Ammon's horn (tissue), 1 donor: ENCODE measurements at places on chromosomes 2 and 18.
A peak's percentile ranks its signal among the peaks of the same experiment; 100 is the strongest.

DNA sequence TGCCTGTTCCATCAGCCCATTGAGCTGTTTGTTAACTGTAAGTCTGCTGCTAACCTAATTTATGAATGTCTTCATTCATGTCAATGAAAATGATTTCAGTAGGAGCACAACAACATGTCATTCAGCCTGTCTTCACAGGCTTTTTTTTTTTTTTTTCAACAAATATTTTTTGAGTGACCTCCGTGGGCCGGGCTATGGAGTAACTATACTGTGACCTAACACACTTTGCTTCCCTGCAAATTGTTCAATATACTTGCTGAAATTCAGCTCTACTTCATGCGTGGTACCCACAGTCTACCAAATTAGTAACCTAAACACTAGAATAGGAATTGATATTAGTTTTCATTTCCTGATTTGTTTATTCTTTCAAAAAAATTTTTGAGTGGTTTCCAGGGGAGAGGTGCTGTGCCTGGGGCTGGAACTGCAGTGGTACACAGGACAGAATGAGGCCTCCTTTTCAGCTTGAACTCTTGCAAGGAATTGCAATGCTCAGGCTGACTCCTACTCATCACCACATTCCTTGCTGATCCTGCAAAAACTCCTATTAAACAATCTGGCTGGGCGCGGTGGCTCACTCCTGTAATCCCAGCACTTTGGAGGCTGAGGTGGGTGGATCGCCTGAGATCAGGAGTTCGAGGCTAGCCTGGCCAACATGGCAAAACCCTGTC, 87.1 kb downstream of the CDH20 start:
- DNase-seq, result no peak

DNA sequence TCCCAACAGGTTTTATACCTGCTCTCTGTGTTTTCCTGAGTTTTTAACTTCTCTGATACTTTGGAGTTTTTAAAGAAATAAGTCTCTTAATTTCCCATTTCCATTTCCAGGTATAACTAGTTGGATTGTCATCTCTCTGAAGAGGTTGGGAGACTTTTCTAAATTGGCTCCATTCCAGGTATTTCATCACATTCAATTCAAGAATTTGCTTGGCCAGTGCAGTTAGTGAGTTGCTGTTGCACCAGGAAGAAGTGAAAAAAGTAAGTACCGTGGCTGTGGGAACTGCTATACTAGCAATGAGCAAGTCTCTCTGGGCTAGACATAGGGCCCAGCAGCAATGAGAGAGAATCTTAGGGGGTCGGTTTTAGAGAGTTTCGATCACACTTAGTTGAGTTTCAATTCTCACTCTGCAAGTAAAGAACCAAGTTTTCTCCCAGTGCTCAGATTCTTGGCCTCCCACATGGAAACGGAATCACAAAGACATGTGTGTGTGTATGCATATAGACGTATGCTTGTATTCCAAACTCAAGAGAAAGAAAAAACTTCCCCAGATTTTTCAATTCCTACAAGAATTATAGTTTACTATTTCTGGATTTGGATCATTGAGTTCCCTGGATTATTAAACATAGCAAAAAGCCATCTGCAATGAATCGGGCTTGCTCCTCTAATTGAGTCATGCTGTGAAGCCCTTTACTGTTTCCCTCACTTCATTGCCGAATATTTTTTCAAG, 894.4 kb downstream of the BCL11A start:
- no peak for DNase-seq

DNA sequence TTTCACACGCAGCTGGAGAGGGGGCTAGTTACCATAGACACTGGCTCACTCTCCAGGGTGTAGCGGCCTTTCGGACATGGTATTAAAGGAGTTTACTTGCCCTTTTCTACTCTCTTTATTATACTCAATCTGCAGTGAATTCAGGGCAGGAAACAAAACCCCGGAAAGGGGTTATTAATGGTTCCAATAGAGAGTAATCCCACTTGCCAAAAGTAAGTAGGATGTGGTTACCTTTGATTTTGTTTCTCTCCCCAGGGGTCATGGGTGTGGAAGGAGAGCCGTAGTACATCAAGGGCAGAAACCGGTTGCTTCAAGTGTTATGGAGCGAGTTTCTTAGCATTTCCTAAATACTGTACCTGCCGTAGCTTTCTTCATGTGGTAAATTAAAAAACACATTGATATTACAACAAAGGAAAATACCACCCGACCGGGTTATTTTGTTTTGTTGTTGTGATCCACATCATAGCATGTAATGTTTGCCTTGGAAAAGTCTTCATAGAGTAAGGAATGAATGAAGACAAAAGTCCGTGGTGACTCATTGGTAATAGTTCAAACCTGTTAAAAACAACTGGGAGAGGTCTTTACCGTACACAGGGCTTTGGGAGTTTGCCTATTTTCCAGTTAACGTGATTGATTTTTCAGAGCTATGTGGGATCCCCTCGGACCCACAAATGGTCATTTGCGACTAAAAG, 71.5 kb downstream of the SLC4A3 start:
- no peak for DNase-seq

GRCh38 chr2:144267239-144267638, 252.7 kb downstream of the ZEB2 start:
- DNase-seq, result no peak

- DNase-seq, result no peak
Observed at GRCh38 chr2:119827866-119828507, 68.3 kb downstream of the PTPN4 start.

- DNase-seq, result no peak
Observed at GRCh38 chr2:101545950-101546349, 71.0 kb upstream of the RFX8 start.

- DNase-seq, result peak; percentile 18
Observed at GRCh38 chr18:76610933-76611749, 116.1 kb upstream of the ZNF516 start.

DNA sequence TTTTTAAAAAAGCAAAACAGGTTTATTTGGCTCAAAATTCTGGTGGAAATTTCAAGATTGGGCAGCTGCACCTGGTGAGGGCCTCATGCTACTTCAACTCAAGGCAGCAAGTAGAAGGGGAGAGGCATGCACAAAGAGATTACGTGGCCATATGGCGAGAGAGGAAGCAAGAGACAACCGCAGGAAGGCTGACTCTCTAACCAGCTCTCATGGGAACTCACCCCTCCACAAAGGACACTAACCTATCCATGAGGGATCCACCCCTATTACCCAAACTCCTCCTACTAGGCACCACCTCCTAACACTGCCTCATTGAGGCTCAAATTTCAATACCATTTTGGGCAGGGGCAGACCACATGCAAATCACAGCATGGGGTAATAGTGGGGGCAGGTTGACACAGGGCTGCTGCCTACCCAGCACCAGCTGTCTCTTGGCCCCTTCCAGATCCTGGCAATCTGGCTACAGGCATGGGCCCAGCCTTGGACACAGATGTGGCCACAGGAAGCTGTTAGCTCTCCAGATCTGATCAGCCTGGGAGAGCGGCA, 2.0 kb upstream of the CAPN10 start:
- DNase-seq, result no peak

DNA sequence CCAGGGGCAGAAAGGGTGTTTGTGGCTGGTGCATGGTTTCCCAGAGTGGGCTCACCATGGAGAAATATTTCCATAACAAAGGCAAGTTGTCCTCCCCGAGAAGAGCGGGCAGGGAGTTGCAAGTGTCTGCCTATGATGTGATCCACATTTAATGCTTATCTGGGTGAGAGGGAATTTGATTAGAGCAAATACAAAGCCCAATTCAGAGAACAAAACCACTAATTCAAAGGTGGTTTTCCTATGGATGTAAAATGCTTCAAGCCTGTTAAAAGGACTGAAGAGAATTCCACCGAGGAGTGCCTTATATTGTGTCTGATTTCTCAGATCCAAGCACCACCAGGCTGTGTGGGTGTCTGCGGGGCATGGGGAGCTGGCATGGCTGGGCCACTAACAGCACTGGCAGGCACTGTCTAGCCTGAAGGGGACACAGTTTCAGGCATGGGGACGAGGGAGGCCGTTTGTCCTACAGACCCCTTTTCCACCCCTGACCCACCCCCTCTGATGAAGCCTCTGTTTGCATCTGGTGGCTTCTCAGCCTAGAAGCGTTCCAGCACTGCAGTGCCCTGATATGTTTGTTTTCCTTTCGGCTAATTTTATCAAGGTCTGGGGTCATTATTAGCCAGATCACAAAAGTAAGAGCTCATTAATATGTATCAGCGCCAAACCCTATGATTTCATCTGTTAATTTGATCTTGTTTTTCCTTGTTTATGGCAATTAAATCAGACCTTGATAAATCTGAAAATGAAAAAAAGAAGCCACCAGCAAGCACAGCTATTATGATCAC, 357.3 kb downstream of the HRH4 start:
- DNase-seq, result peak; percentile 38

GRCh38 chr2:174106736-174107135, 141.6 kb upstream of the SP3 start:
- no peak for DNase-seq

DNA sequence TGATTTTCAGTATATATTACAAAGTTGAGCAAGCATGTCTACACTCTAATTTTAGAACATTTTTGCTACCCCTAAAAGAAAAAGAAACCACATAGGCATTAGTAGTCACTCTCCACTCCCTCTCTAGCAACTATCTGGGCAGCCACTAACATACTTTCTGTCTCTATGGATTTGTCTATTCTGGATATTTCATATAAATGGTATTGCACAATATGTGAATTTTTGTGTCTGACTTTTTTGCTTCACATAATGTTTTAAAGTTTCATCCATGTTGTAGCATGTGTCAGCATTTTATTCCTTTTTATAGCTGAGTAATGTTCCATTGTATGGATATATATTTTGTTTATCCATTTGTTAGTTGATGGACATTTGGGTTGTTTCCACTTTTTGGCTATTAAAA, 232.5 kb upstream of the CTAGE1 start:
- DNase-seq, result no peak

DNA sequence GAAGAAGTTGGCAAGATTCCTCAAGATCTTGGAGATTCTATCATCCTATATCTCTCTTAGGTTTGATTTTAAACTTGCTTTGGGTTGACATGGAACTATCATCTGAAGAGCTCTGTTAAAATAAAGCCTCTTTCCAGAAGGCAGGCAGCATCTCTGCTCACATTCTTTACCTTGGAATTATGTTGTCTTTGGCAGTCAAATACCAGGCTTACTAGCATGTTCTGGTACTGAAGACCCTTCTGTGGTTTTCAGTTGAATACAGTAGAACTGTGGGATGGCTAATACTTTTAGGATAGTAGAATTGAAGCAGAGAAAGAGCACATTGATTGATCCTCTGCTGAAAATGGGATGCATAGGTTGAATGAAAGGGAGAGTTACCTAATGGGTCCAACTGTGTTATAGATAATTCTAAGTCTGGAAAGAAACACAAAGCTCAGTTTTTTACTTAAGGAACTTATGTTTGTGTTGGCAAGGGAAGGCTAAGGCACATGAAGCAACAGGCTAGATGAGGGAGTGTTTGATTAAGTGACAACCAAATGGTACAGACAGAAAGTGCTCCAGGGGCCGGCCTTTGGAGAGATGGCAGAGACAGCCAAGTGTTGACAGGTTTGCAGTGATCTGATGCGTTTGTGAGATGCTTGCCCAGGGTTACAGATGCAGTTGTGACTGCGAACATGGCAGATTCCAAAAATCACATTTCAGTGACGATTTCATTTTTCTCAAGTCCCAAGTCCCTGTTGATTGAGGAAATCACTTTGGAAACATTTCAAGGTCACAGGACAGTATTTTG, 397.9 kb downstream of the MEIS1 start:
- no peak for DNase-seq

DNA sequence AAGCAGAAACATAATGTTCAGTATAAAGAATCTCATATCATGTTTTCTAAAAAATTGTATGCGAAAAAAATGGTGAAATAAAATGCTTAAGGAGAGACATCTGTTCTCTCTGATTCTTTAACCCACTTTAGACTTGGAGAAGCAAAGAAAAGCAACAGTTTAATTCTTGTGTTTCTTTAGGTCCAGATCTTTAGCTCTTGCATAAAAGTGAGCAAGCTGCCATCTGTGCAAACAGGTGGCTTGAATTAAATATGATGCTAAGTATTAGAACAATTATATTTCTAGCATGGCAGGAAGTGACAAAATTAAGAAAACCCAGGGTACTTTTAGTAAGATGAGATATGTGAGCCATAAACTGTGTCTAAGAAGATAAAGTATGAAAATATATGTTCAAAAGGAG, 1038.3 kb downstream of the DPP10 start:
- DNase-seq, result no peak

DNA sequence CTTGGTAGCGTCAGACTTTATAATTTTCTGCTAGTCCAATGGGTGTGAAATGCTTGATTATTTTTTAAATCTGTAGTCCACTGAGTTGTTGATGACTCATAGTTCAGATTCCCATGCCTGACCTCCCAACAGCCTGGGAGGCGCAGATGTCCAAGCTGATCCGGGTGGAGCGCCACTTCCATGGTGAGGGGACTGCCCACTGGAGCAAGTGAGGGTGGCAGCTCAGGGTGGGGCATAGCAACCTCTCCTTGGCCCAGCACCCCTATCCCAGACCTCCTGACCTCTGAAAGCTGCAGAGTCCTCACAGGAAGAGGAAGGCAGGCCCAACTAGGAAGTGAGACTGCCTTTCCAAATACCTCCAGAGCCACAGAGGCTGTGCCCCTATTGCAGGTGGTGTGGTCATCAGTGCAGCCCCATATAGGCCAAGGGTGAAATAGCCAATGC, 4.4 kb downstream of the MAL start:
- DNase-seq, result peak; percentile 57

- DNase-seq, result no peak
Observed at GRCh38 chr2:57894381-57894780, 152.2 kb upstream of the VRK2 start.

- no peak for DNase-seq
Observed at GRCh38 chr18:62044490-62045000, 142.3 kb downstream of the PIGN start.

GRCh38 chr2:78564666-78565065, 460.8 kb upstream of the REG3G start:
- no peak for DNase-seq

GRCh38 chr18:70627182-70627802, 338.4 kb downstream of the SOCS6 start:
- no peak for DNase-seq

DNA sequence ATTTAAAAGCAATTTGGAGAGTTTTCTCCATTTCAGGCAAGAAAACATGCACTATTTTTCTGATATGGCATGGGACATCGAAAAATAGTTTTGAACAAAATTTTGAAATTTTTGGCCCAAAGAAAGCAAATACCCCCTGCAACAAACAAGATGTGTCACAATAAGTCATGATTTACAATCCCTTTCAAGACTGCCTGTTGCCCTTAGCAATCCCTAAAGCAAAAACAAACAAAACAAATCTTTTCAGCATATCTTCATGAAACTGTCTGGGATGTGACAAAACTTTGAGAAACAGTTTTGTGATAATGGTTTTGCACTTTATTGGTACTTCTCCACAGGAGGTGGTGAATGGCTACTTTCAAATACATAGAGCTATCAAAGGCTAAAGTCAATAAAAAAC, 1888.7 kb upstream of the PIK3C3 start:
- no peak for DNase-seq

- DNase-seq, result no peak
Observed at GRCh38 chr18:57741273-57741672, 61.8 kb downstream of the ATP8B1 start.
